ENCODE measurements at places on chromosomes 4 and X.

DNA sequence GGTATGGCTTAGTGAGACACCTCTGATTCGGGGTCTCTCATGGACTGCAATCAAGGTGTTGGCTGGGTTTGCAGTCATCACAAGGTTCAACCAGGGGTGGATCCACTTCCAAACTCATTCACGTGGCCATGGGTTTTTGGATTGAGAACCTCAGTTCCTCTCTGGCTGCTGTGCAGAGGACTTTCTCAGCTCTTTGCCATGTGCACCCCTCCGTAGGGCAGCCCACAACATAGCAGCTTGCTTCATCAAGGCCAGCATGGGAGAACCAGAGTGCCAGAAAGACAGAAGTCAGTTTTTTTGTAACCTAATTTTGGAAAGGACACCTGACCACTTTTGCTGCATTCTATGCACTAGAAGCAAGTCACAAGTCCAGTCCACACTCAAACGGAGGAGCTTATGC, 154.9 kb downstream of the PJA1 start:
- no peak for DNase-seq

GRCh38 chr4:15366721-15367120, 61.1 kb upstream of the C1QTNF7 start:
- no peak for DNase-seq

GRCh38 chrX:53155512-53156206, 61.7 kb downstream of the KANTR start:
- DNase-seq = no peak

GRCh38 chr4:25890571-25891485, 23.2 kb upstream of the SMIM20 start:
- DNase-seq = no peak

DNA sequence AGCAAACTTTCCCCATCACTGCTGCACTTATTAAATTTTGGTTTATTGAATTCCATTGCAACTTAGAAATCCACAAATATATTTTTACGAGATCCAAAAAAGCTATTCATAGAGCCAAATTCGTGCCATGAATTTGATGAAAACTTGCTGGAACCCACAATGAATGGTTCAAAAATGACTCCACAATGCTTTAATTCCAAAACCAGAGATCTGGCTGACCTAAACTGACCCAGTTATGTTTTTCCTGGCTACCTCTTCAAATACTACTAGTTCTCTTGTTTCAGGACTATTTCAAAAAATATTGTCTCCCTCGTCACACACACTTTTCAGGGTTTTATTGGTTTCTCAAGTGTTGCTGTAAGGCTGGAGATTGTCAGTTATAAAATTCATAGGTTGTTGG, 474.8 kb downstream of the PDGFC start:
- no peak for DNase-seq

DNA sequence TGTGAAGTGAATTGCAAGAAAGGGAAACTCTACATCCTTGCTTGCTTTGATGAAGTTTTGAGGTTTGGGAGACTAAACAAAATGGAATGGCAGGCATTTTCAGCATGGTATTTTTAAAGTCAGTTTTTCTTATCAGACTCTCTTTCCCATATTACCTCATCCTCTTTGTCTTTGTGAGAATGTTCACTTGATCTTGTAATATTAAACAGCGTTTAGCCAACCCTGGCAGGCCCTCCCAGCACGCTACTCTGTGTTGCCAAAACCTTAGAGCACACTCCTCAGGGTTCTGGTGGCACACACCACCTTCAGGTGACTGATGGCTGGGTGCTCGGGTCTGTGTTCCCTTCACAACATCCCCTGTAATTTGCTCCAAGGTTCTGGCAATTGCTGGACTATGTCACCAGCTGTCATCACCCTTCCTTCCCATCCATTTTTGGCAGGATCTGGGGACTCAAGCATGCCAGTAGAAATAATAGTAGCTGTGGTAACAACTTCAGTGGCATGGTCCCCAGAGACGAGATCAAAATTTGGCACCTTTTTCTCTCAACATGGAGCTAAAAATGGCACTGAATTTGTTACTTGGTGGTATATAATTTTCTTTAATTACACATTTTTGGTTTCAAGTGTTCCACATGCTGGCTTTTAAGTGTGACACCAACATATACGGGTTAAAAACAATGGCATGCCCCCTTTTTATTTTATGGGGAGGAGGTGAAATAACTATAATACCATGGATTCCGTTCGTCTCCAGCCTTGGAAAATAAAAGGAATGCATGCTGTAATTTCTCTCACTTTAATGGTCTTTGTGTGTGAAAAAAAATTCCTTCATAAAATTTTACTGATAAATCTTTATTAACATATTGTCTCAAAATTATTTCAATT, 273.1 kb downstream of the DCTD start:
- DNase-seq = peak; percentile 50

DNA sequence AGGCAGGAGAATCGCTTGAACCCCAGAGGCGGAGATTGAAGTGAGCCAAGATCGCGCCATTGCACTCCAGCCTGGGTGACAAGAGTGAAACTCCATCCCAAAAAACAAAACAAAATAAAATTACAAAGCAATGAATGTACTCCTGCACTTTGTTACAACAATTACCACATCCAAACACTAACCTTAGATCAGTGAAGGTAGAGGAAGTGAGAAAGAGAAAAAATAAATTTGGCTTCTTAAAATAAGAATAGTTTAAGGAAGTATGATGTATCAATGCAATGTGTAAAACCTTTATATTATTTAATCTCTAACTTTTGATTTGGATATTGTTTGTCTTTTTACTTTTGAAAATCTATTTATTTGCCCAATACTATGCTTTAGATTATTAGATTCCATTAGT, 21.7 kb upstream of the CSN1S1 start:
- DNase-seq = no peak

GRCh38 chrX:47849778-47850177, 13.1 kb downstream of the ZNF81 start:
- DNase-seq = no peak

DNA sequence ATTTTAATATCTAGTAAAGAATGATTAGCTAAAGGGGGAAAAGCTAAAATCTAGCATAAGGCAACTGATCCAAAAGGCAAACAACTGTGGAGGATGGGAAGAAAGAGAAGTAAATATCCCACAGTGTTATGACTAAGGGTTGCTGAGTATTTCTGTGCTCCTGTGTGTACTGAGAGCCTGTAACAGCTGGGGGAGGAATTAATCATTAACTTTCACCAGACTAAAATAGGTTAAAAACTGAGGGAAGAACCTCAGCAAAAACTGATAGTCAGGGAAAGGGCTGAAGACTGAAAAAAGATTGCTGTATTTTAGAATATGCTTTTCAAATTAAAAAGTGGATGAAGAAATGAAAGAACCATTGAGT, 365.9 kb downstream of the CXXC4 start:
- peak; percentile 67 for DNase-seq

- DNase-seq = no peak
These were observed 16.0 kb downstream of the SULT1E1 start for GRCh38 chr4:69843932-69844331.

- no peak for DNase-seq
These were observed 109.4 kb upstream of the INPP4B start for GRCh38 chr4:142955501-142955900.

- no peak for DNase-seq
These were observed 51.4 kb downstream of the PTTG2 start for GRCh38 chr4:38011511-38012162.

GRCh38 chr4:18529482-18529881, 507.9 kb upstream of the LCORL start:
- no peak for DNase-seq

DNA sequence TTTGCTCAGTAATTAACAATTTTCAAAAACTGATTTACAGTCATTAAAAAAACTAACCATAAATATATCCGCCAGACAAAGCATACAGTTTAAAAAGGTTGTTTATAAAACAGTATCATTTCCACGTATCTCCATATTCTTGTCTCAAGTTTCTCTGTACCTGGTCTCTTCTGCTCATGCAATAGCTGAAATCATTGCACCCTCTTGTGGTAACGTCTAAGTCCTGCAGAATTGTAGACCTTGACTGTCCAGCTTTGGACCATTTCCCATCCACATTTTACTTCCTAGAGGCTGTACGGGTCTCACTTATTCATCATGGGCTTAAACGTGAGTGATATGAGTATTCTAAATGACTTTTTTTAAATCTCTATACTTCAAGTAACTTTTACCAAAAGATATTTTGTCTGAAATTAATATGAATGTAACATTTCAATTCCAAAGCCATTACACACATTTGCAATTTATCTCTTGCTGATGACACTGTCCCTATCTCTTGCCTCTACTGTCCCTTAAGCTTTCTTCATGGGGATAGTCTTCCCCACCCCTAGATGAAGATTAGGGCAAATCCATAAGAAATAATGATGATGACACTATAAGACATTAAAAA, 118.5 kb downstream of the BTC start:
- no peak for DNase-seq

- no peak for DNase-seq
These were observed at the start of gene FAT1 for GRCh38 chr4:186723292-186724057. FAT1 (minus strand) TSS chr4:186723856; CDS start chr4:186709827, 14,029 bp downstream.
